ENCODE measurements at places on chromosomes 3 and 15.

- DNase-seq = no peak
Observed at GRCh38 chr15:70196372-70197316, 98.9 kb upstream of the TLE3 start.

DNA sequence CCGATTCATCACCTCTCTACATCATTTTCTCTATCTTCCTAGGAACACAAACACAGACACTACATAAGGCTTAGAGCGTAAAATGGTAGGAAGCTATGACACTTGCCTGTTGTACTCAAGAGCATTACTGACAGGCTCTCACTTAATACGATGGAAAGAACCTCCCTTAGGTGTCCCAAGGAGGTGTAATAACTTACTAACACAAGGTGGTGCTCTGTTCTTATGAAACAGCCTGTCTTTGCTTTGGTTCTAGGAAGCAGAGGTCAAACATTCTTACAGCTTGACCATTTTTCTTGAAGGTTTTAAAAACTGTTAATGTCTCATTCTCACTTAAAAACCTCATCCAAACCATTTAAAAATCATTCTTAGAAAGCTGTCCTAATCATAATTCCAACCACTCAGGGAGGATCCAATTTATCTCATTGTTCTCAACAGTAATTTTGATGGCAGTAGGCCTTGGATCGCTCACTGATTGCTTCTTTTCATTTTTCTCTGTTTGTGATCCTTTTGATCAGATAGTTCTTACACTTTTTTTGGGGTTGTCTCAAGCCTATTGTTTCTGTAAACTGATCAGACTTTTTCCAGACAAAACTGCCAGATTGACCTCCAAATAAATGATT lies 317.8 kb upstream of the AGTR1 start:
- DNase-seq = no peak

DNA sequence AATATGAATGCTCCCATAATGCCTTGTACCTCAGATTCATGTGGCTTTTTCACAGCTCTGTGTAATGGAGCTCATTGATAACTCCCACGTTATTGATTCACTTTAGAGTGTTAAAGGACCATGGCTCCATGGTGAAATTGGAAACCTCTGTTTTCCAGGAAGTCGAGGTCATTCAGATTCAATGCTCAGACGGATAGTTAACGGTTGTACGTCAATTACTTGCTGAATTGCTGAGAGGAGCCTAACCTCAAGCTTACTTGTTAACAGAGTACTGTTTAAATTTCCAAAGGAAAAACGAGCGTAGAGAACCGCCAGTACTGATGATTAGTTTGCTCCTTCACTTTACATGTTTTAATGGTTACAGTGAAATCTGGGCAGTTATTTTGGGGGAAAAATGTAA lies 11.1 kb downstream of the ABHD17C start:
- no peak for DNase-seq

- DNase-seq = no peak
Observed at GRCh38 chr15:96332637-96333121, 2.2 kb downstream of the NR2F2 start.

GRCh38 chr3:183576487-183577107 lies 21.1 kb upstream of the KLHL6 start:
- no peak for DNase-seq

DNA sequence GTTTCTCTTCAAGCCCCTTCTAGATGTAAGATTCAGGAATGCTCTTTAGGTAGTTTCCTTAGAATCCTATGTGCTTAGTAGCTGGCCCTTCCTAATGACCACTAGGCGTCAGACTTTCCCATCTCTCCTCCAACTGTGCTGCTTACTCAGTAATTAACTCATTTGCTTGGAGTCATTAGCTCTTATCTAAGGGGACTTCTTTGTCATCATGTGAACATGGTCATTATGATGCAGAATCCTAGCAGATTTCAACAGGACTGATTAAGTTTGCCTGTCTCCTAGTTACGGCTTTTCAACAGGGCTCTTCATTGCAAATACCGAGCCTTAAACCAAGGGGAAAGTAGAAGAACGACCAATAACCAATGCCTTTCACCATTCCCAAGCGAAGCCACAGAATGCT lies 46.4 kb downstream of the GJD2 start:
- DNase-seq = no peak

DNA sequence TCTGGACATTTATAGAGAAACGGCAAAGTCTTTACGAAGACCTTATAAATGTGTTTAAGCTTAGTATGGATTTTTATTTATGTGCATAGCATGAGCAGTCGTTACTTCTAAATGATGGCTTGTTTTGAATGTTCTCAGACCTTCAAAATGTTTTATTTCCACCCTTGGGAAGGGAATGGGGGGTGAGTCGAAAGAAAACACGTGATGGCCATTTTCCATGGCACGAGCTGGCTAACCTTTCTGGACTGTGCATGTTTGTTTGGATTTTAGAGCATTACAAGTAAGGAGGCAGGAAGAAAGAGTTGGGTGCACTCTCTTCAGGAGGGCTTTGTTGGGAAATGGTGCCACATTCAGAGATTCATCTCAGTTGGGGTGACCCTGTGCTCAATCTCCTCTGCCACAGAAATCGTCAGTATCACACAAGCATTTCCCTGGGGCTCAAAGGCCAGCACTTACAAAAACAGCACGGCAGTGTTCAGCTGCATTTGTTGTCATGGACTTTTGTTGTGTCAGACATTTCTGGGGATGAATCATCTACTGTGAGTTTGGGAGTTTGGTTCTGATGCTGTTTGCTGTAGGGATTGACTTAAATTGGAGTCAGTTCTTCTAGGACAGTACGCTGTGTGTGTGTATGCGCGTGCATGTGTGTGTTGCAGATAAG lies 52.3 kb upstream of the ADAMTS9 start:
- DNase-seq = no peak

GRCh38 chr3:116852803-116853202 lies 143.2 kb downstream of the TUSC7 start:
- DNase-seq = no peak

GRCh38 chr15:57694279-57694678 lies 12.2 kb upstream of the POLR2M start:
- DNase-seq = no peak

- no peak for DNase-seq
Observed at GRCh38 chr3:167653155-167653554, 587 bp downstream of the WDR49 start.

DNA sequence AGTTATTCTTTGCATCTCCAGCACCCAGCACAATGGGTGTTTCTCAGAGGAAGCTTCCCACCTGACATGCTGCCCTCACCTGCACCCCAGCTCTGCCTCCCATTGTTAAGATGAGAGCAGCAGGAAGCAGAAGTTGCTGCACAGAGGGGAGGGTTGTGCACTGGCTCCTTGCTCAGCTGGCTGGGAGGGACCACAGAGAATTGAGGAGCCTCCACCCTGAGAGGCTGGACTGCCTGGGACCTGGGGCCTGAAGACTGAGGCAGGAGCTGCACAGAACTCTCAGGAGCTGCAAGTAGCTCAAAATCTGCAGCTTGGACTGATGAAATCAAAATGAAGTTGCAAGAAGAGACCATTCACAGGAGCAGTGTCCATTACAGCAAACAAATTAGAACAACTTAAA lies 222.3 kb upstream of the LINGO1 start:
- DNase-seq = no peak

DNA sequence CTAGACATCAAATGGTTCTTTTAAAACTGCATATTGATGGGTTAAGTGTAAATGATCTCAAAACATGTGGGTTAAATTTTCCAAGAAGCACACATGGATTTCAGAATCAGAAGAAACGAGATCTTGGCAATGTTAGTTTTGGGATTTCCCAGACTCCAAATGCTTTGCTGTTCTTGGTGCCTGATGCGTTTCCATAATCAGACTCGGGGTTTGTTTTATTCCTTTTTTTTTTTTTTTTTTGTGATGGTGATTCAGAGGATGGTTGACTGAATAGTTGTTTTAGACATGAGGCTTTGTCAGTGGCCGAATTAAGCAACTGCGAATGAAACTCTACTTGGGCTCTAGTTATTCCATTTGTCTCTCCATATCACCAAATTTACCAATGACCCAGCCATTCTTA lies 52.2 kb upstream of the FAM98B start:
- no peak for DNase-seq

- DNase-seq = no peak
Observed at GRCh38 chr3:113211330-113212149, at the start of gene BOC. Gene BOC (plus strand): TSS chr3:113211557. CDS start chr3:113249803, 38,246 bp downstream.

DNA sequence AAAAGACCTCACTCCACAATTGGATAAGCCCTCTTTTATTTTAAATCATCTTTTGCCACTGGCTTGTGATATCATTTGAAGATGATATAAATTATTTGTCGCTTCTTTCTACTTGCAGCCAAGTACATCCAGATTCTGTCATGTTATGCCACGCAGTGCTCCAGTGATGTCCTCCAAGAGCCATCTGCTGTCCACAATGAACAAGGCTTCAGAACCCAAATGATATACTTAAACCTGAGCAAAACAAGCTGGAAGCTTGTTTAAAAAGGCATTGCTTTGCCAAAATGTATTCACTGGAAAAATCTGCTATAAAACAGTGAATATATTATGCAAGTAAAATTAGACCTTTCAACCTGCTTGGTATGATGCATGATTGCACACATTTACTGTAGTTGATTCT lies 58.8 kb upstream of the ARL6 start:
- no peak for DNase-seq

DNA sequence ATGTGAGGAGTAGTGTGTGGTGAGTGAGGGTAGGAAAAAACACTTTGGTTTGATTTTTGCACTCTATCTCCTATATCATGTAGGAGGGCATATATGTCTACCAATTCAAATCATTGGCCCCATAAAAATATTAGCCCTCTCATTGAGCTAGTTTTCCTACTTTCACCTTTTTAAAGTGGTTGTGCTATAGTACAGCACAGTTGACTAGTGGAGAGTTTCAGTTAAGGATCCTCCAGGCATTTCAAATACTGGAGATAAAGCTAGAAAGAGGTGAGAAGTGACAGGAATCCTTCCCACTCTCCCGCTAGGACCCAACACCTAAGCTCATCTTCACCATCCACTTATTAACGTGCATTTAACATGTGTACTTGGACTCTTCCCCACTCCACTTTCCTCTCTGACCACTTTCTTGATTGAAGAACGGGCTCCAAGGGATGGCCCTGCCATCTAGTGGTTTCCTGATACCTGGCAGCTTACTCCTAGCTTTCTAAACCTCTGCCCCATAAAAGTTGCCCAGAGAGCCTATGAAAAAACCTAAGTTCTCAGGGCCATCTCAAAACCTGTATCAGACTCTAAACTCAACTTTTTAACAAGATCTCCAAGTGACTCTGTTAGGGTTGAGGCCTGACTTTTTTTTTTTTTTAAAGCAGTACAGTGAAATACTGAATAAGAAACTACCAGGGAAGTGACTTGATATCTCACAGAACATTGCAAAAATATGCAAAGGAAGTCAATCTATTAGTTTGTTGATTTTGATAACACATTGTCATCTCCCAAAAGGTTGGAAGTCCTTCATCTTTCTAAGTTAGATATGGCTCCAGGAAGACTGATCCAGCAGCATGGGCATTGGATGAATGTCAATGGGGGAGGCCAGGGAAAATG lies 17.9 kb downstream of the IL12A start:
- DNase-seq = no peak

- DNase-seq = no peak
Observed at GRCh38 chr3:45367453-45367871, 20.9 kb upstream of the LARS2 start.

GRCh38 chr15:65914981-65915925 lies 46.0 kb downstream of the RAB11A start:
- no peak for DNase-seq

DNA sequence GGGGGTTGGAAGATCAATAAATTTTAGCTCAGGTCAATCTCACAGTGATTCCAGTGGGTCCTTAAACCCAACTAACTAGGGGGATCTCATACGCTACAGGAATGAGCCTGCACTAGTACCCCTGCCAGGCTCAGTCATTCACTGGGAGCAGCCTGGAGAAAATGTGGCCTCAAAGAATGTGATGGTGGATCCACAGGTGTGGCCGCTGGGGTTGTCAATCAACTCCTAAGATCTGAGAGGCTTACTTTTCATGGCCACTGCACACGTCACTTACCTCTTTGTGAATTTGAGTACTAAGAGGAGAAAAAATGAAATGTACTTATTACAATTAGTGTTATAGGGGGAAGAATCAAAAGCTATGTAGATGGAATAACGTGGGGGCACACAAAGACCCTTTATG lies 17.5 kb upstream of the FNDC3B start:
- DNase-seq = no peak

DNA sequence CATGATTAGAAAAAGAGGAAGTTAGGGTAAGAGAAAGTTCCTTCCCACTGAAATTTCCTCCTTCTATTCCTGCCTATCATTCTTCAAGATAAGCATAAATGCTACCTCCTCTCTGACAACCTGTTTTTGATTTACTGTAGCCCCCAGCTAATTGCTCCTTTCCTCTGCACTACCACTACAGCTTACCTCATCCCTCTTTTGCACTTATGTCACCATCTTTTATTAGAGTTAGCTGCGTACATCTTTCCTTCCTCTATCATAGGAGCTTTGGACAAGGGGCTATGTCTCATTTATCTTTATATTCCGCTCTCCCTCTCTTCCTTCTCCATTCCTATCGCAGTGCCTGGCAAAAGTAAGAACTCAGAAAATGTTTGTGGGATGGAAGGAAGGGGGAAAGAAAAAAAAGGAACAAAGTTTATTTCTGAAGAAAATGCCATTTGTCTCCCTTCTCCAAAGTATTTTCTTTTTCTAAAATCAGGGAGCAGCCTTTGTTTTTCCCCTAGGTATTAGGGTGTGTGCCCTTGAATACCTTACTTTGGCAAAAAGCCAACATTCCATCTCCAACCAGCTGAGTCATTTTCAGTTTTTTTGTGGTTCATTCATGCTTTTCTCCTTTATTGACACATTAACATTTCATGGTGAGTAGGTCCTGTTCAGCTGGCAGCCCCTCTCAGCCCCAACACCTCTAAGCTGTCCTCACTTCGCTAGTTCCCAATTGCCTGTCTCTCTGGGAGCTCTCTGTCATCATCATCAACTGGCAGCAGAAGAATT lies 87.6 kb upstream of the SOX2 start:
- DNase-seq = no peak

DNA sequence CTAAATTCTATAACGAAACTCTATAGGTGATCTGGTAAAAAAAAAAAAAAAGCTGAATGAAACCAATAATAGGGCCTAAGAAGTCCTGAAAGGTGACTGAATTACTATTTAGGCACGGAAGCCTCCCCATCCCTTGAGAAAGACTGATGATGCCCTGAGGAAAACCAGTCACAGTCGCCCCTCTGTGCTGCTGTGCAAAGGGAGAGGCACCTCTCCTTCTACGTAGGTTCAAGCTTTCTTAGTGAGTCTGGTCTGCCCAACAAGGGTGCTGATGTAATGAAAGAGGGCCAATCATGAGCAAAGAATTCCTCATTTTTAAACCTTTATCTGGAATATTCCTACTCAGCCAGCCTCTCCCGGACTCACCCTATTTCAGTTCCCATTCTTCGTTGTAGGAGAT lies 11.9 kb downstream of the NPHP3 start:
- DNase-seq = no peak

DNA sequence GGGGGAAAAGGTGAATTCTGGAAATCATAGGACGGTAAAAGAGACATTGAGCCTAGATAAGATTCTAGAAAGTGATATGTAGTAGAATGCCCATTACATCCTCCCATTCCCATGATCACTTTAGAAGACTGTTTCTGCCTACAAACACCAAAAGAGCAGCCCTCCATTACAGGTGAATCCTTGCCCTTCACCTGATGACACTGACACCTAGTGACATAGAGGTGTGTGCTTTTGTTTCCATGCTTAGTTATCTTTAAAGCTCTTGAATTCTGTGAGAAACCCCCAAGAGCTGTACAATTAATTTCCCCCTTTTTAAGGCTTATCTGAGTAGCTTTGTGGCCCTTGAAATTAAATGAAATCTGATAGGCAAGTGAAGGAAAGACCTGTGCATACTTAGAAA lies 8.3 kb upstream of the BBX start:
- DNase-seq = no peak

- DNase-seq = no peak
Observed at GRCh38 chr3:58020783-58021071, 12.5 kb downstream of the FLNB start.

Measured in activated gamma-delta T cell (primary cell).